CMK (cell line): ENCODE measurements at places on chromosomes 1 and 21.

GRCh38 chr1:44464361-44464760, 59.3 kb downstream of the RNF220 start:
- DNase-seq: no peak

DNA sequence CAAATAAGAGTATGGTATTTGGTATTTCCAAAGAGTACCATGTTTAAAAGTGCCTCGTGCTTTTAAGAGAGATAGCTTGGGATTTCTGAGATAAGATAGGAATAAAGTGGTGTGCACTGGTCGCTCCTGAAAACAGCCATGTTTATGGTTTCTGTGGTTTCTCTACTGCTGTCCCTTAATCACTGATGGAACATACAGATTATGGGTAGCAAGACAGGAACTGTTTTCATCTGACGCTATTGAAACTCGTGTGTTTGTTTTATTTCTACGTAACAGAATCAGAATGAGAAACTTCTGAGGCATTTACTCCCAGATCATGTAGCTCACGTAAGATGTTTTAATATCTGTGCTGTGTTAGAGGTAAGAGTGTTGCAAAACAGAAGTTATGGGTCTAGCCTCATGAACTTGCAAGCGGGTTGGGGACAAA, 126.0 kb downstream of the KIAA0319L start:
- DNase-seq: no peak

- DNase-seq: peak; percentile 35
Observed at GRCh38 chr21:42833439-42833815, 45.9 kb downstream of the WDR4 start.

DNA sequence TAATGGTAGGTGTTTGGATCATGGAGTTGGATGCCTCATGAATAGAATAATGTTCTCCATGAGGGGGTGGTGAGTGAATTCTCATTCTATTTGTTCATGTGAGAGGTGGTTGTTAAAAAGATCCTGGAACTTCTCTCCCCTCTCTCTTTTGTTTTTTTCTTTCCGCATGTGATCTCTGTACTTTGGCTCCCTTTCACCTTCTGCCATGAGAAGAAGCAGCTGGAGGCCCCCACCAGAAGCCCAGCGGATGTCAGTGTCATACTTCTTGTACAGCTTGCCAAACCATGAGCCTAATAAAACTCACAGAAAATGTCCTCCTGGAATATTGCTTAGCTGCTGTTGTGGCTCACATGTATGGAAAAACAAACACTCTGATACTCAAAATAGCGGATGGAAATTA, 1212.3 kb upstream of the NCAM2 start:
- no peak for DNase-seq

DNA sequence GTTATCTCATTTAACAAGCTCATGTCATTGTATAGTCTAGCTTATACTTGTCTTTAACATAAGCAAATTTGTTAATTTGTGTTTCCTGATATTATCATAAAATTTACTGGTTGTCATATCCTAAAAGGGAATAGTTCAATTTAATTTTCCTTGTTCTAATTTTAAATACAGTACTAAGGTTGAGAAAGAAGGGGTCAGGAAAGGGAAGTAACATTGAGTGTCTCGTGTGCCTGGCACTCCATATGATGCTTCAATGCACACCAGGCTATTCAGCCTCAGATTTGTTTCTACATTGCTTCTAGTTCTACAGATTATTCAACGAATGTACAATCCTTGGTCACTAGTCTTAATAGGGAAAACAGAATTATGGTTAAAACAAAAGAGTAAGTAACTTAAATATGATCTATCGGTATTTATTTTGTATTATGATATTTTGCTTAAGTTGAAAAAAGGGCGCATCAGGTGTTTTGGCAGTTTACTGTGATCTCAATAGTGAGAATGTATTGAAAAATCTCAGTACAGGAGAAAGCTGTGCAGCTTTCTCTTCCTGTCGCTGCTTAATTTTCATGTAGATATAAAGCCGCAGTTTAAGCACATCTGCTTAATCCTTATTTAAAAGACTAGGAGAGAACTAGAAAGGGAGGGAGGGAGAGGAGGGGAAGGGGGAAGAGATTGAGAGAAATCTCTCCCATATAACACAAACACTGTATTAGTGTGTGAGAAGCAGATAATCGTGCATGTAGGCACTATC, 13.0 kb downstream of the PTPRC start:
- no peak for DNase-seq

DNA sequence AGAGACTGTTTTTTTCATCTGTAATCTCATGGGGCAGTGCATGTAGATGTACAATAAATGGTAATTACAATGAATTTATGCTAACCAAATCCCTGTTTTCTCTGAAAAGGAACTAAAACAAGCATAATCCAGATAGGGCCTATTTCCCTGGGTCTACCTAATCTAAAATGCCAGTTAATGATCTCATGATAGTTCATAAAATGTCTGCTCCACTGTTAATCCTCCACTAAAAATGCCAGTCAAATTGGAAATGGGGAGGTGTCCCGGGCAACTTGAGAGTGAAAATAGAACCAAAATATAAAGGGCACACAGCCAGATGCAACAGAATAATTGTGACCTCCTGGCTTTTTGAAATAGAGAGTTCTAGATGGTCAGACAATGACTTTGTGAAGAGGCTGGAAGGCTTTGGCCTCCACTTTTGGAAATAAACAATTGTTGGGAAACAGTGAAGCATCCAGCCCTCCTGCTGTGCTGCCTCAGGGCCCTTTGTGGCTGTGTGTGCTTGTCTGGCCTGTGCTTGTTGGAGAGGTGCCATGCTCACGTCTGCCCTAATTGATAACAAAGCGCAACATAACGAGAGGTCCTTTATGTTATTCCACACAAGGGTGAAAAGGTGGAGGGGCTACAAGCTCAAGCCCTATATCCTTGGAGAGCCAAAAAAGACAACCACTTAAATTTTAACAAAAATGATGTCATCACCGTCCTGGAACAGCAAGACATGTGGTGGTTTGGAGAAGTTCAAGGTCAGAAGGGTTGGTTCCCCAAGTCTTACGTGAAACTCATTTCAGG, 97.7 kb downstream of the ATP5PO start:
- no peak for DNase-seq

DNA sequence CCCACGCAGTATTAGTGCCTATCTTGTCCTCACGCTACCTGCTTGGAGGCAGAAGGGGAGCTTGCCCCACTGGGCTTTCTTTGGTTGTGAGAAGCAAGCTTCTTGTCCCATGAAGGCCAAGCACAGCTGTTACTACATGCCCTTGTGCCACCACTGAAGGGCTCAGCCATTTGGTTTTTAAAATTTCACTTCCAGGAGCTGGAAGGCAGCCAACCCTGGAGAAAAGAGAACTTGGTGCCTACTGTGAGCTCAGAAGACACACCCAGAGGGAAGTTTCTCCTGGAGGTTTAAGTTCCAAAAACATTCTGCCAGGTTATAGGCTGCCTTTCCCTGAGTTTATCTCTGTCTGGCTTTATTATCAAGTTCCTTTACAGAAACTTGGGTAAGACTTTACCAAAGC, 187.4 kb downstream of the SLC35F3 start:
- no peak for DNase-seq

DNA sequence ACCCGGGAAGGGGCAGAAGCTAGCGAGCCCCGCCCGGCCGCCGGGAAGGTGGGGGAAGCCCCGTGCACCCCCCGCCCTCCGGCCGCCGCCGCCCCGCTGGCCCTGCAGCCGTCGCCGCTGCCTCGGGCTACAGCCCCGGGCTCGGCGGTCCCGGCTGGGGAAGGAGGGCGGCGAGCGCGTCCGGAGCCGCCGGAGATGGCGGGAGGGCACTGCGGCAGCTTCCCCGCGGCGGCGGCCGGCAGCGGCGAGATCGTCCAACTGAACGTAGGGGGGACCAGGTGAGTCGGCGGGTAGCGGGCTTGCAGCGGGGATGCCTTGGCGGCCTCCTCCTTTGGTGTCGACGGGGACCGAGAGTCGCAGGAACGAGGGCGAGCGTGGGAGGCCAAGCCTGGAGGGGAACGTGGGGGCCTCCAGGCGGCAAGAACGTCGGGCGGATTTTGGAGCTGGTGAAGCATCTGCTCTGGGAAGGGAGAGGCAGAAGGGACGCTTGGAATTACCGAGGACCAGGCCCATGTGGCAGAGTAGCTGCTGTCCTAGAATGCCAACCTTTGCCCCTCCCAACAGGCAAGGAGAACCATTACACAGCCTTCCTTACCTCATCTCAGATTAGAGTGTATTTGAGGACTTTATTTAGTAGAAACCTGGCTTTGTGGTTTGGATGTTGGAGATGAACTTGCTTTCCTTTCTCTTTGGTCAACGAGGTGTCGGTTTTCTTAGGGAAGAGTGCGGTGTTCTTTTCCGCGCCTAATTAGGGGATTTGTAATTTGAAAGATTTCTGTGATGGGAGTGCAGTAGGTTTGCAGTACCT, 591 bp downstream of the KCTD3 start:
- DNase-seq: peak; percentile 8

GRCh38 chr1:187626056-187626455, 797.3 kb downstream of the PLA2G4A start:
- DNase-seq: no peak

DNA sequence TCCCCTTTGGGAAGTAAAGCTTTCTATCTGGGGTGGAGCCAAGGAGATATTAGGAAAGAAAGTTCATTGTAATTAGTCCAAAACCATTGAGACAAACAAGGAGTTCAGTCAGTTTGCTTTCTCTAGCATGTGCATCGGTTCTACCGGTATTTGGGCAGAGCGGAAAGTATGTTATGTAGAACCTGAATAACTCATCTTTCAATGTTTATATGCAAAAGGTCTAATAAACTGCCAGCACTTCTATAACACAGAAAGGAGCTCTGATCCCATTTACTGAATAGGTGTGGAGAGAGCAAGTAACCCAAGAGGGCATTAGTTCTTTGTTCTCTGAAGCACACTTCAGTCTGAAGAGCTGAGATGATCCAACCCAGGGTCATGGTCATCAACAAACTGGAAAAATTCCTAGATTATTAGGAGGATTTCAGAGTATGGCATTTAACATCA, 3.5 kb downstream of the TGFB2 start:
- no peak for DNase-seq

- DNase-seq: no peak
Observed at GRCh38 chr1:64675718-64676345, 69.0 kb upstream of the RAVER2 start.

GRCh38 chr1:210340841-210341240, 12.1 kb downstream of the HHAT start:
- DNase-seq: no peak

- DNase-seq: no peak
Observed at GRCh38 chr1:161932668-161933067, 91.0 kb downstream of the OLFML2B start.

DNA sequence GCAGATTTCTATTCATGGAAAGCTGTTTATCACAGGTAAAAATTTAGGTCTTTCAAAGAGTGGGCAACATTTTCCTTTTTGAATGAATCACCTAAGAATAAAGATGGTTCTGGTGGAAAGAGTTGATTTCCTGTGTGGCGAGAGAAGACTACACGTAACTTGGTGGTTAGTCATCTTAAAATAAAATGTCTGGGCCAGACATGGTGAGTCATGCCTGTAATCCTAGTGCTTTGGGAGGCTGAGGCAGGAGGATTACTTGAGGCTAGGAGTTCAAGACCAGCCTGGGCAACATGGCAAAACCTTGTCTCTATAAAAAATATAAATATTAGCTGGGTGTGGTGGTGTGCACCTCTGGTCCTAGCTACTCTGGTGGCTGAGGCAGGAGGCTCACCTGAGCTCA, 65.7 kb downstream of the DISP1 start:
- DNase-seq: no peak

- DNase-seq: no peak
Observed at GRCh38 chr1:236416165-236416564, 22.1 kb downstream of the EDARADD start.

DNA sequence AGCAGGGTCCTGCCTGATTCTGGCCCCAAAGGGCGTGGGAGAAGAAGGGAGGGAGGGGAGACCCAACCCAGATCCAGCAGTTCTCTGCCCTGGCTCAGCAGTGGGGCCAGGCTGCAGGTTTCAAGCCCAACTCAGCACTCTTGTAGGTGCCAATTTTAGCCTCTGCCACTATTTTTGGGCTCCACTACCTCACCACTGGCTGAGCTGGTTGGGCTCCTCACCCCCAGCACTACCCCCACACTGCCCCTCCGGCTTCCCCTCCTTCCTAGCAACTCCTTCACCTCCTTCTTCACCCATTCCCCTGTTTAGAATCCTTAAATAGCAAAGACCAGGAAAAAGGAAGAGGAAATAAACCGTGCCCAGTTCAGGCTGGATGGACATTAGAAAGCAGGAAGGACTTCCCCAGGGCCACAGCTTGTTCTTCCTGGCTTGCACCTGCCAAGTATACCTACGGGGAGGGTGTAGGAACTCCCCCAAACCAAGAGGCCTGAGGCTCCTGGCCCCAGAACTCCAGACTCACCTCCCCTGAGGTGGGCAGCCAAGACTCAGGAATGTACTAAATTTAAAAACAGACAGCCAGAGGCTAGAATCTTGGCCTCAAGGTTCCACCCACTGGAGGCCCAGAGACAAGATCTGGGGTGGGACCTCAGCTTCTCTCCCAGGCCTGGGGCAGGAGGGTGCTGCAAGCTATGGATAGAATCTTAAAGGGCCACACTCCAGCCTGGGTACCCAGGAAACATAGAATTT, 1.4 kb upstream of the ARHGEF2 start:
- no peak for DNase-seq

DNA sequence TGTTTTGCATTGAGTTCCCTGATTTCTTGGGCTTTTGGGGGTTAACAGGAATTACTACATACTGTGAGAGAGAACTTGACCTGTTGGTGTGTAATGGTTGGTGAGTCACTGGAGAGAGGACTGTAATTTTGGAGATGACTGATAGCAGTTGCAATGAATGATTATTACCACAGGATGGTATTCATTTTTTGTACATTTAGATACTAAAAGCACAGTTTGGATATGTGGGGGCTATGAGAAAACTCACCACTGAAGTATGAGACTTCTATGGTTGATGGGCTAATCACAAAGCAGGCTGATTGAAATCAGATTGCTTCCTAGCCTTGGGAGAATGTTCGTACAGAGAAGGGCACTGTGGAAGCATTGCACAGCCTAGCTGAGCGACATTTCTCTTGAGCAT, 1571.3 kb upstream of the PRMT6 start:
- DNase-seq: no peak

GRCh38 chr1:45721207-45721606, 29.2 kb downstream of the IPP start:
- DNase-seq: no peak

GRCh38 chr1:174800216-174800851, 199.4 kb upstream of the CACYBP start:
- no peak for DNase-seq
